ENCODE measurements at places on chromosomes 13 and 19.

DNA sequence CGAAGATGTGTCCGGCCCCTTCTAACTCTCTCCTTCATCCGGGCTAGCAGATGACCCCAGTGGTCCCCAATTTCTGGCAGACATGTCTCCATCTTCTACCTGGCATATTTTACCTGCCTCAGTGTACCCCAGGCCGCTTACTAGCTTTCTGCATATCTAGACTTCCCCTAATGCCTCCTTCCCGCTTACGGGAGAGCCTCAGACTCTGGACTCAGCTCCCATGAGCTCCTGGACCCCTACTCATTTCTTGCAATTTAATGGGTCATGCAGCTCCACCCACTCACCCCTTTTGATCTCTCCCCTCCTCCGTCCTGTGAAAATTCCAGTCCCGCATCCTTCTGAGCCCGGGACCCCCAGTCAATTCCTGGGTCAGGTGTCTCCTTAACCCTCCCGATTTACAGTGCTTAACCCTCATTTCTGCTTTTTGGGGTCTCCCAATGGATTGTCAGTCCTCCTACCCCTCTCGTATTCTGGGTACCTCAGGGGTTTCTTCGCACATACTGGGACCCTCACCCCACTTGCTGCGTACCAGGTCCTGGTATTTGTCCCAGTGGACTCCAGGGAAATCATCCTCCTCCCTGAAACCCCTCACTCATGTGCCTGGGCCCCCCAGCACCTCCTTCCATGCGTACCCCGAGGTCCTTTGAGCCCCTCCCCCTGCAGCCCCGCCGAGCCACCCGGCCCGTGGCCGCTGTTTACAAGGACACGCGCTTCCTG is 500 bp upstream of the JUNB start:
- DNase-seq: no peak

DNA sequence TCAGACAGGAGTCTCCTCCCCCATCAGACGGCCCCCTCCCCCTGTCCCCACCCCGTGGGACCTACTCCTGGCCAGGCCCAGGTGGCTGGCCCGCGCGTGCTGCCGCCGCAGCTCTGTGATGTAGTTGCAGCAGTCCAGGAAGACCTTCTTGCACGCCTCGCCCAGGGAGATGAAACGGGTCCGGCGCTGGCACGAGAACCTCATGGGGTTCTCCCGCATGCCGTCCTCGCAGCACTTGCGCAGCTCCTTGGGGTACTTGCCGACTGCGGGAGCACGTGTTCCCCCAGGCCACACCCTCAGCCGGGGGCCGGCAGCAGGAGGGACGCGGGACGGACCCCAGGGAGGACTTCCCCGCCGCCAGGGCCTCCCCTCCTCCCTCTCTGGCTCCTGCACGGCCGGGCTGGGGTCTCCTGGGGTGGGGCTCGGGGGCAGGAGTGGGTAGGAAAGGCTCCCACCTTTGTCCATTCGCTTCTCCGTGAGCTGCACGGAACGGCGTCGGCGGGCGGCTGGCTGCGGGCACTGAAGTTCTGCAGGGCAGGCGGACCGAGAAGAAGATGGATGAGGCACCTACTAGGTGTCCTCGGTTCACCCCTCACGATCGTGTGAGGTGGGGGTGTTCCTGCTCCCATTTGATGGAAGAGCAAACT is 13.3 kb downstream of the C3 start:
- no peak for DNase-seq

- DNase-seq: no peak
These were observed 268.7 kb downstream of the SPRY2 start for GRCh38 chr13:80072231-80072630.

DNA sequence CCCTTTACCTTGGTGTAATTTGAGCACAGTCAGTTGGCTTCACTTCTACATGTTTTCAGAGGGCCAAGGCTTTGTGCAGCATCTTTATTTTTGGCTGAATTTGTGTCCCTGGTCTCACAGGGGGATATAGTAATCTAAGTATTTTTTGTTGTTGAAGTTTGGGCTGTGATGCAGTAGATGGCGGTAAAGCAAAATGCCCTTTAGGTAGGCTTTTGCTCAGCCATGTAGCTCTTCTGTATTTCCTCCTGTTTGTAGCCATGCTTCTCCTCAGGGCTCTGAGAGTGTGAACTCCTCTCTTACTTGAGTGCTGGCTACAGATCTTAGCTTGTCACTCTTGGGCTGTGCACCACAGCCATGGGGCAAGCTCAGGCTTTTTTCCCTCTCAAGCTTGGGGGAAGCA is 328.6 kb downstream of the SLITRK5 start:
- DNase-seq: no peak

DNA sequence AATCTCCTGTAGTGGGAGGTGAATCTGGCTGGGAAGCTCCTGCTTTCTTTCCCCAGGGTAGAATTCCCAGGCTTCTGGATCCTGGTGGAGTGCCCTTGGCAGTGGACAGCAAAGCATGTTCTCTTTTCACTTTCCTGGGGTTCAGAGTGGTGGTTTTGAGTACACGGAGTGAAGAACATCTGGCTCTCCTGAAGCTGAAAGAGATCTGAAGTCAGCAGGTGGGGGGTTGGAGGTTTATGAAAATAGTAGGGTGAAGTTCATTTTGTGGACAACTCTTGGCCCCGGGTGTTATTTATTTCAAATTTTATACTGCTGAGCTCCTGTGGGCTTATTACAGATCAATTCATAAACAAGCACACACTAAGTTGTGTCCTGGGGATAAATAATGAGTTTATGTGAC is 497.3 kb downstream of the KLF5 start:
- DNase-seq: no peak

- no peak for DNase-seq
These were observed 340.0 kb upstream of the SLITRK5 start for GRCh38 chr13:87331178-87331577.

- DNase-seq: no peak
These were observed 368.5 kb downstream of the FGF14 start for GRCh38 chr13:102033386-102033785.

GRCh38 chr19:11041966-11042627 is 47.2 kb upstream of the LDLR start:
- no peak for DNase-seq

DNA sequence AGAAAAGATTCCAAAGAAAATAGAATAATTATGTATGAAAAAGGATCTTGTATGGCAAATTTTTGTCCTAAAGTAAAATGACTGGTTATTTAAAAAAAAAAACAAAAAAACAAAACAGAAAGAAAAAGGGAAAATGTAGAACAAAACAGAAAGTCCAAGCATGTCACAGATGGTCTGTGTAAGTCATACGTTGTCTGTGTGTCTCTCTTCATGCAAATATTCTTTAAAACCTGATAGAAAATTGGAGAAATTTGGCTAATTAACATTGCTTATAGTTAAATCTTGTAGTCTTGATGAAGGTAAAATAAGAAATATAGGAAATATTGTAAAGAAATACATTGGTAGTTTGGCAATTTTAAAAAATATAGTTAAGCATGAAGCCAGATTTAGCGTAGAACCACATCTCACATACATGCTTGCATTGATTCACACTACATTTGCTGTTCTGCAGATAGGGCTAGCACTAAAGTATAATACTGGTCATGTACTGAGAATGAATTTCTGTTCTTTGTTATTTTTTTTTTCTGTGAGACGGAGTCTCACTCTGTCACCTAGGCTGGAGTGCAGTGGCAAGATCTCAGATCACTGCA is 58.4 kb downstream of the SPRYD7 start:
- no peak for DNase-seq

DNA sequence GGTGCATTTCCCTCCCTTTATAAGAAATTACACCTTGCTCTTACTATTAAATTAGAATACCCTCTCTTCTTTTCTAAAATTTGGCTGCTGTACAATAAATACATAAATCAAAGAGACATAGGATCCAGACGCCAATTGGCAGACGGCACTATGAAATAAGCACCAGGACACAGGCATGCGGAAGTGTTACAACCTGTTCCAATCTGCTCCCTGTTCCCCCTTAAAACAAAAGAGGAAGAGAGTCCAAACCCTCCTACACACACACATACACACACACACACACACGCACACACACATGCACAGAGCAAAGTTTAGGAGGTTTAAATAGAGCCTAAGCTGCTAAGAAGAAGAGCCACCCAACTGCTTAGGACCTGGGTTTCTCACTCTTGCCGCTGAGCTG is 75.6 kb upstream of the ZNF507 start:
- no peak for DNase-seq

DNA sequence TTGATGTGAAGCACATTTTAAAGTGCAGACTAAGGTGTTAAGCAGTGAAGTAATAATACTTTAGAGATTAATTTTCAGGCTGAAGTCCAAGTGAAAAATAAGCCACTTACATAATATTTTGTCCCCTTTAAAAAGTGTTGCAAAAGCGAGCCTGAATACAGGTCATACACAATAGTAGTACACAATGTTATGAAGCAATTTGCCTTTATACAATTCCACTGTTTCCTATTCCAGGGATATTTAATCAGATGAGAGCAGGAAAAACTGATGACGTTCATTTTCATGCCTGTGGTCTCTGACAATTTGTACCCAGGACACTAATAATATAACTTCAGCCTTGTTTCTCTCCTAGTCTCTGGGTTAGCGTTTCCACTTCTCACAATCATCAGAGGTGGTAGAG is 916.7 kb downstream of the PCDH9 start:
- no peak for DNase-seq

DNA sequence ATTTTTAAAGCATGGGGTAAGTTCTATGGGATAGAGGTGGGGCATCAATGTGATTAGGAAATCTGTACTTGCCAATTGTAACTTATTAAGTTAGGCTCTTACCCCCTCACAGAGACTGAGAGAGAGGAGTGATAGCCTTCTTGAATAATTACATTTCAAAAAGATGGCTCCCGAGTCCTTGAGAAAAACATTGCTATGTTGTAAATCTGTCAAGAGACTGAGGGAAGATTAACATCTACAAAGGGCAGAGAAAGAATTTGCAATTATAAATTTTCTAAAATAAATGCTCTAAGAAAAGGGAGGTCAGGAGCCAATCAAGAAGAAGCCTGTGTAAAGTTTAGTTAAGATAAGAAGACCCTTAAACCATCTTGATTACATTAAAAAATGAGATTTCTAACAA is 1570.8 kb downstream of the OLFM4 start:
- no peak for DNase-seq

- DNase-seq: no peak
These were observed 748 bp downstream of the LHFPL6 start for GRCh38 chr13:39602277-39602613.

DNA sequence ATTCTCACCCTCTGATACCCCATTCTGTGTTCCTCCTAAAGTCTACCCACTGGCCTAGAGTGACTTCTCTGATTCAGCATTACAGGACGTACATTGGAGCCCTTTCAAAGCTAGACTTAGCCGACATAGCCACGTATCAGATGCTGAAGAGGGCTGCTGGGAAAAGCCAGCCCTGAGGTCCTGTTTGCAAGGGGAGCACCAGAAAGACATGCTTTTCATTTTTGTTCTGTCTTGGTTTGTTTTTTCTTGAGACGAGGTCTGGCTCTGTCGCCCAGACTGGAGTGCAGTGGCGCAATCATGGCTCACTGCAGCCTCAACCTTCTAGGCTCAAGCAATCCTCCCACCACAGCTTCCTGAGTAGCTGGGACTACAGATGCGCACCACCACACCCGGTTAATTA is 6.3 kb upstream of the ZSWIM4 start:
- no peak for DNase-seq

DNA sequence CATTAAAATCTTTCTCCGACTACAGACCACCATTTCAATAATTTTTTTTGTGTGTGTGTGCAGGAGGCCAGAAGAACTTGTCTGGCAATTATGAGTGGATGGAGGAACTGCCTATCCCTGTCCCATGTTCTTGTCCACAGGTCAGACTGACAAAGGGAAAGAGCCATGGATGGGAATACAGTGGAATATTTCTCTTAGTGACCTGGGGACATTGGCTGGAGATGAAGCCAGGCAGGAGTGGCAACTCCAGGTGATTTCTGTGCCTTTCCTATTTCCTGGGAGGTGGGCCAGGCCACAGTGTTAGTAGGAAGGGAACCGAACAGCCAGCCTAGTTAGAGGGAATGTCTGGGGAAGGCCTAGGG is 3.7 kb downstream of the PSG9 start:
- DNase-seq: no peak

DNA sequence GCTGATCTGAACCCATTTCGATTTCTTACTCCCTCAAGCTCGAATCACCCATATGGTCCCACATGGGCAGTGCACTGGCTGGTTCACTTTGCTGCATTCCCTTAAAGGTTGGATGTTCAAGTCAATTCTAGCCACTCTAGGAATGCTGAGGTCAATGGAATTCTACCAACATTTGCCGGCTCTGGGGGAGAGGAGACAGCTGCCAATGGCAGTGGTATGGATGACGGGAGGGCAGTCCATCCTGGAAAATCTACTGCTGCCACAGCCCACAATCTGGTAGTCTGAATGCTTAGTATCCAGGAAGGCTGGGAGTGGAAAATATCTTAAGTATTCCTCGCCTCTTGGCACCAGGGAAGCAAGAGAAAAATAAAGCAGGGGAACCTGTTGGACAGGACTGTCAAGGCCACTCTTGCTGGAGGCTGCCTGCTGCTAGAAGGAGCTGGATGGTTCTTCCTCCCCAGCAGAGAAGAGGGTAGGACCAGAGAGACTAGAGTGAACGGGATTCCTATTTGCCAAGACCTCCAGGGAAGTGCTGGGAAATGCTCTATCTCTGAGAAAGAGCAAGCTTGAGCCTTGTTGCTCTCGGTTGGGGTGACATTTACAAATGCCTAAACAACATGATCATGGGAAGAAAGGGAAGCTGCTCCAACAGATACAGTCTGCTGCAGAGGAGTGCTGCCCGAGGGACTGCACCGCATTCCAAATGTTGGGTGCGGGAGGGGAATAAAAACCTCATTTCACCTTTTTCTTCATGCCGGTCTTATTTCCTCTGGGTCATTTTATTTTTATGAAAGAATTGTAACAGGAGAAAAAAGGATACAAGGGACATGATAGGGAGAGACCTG is 20.7 kb upstream of the HMGB1 start:
- DNase-seq: no peak

GRCh38 chr13:43030548-43030947 is 7.2 kb downstream of the DNAJC15 start:
- DNase-seq: no peak

DNA sequence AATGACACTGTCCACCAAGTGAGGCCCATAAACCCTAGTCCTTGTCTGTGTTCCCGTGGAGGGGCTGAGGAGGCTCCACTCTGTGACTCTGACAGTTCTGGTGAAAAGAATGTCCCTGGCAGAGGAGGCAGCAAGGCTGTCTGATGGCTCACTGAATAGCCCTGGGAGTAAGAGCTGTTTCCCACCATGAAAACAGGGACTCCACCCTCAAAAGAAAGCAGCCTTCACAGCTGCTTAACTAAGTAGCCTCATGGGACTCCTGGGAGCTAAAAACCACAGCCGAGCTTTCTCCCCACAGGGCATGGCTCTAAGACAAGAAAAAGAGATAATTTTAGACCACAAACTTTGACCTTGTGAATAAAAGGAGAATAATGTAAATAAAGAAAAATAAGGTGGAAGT is 135.1 kb upstream of the FRY start:
- DNase-seq: no peak

DNA sequence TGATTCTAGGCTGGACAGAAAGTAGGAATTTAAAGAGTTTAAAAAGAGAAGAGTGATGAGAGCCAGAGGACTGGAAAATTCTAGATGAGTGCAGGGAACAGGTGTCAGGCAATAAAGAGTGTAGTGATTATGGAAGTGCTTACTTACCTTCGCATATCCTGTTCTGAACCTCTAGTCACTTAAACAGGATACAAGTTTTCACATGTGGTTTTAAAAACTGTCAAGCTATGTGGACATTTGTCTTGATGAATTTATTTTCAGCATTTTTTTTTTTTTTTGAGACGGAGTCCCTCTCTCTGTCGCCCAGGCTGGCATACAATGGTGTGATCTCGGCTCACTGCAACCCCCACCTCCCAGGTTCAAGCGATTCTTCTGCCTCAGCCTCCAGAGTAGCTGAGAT is 34.3 kb upstream of the IL17D start:
- no peak for DNase-seq

GRCh38 chr19:44776402-44777096 is 1.1 kb upstream of the CBLC start:
- DNase-seq: no peak

Data from ecto neural progenitor cell (in vitro differentiated cells).